Right lobe of liver (tissue), 6 donors: ENCODE measurements at places on chromosomes 5 and 9. TPM values are rescaled to one million over a fixed set of nuclear protein-coding genes. Genes with fewer than 3 reads are reported as not detected.

- peaks cover 32% of the 10 kb centered on the region for H3K4me1 ChIP-seq
- no peak for DNase-seq
- H3K27me3 ChIP-seq, result no peaks in the 10 kb centered on the region
- H3K4me3 ChIP-seq, result no peak overlapping the region
- no peak overlapping the region for H3K27ac ChIP-seq
- H3K36me3 ChIP-seq, result no peaks in the 10 kb centered on the region
Observed at GRCh38 chr9:89929673-89930480, 325.1 kb downstream of the GADD45G start.

- H3K27me3 ChIP-seq, result no peaks in the 10 kb centered on the region
- no peaks in the 10 kb centered on the region for H3K4me1 ChIP-seq
- H3K36me3 ChIP-seq, result peaks cover 21% of the 10 kb centered on the region
- no peak overlapping the region for H3K27ac ChIP-seq
- no peak overlapping the region for H3K4me3 ChIP-seq
Observed at GRCh38 chr5:126483156-126483555, 59.9 kb downstream of the GRAMD2B start.

- H3K27me3 ChIP-seq, result no peaks in the 10 kb centered on the region
- H3K36me3 ChIP-seq, result no peaks in the 10 kb centered on the region
- H3K4me3 ChIP-seq, result no peak overlapping the region
- DNase-seq, result no peak
- peaks cover 63% of the 10 kb centered on the region for H3K4me1 ChIP-seq
- no peak overlapping the region for H3K27ac ChIP-seq
Observed at GRCh38 chr5:76477061-76477460, 74.0 kb downstream of the IQGAP2 start.

DNA sequence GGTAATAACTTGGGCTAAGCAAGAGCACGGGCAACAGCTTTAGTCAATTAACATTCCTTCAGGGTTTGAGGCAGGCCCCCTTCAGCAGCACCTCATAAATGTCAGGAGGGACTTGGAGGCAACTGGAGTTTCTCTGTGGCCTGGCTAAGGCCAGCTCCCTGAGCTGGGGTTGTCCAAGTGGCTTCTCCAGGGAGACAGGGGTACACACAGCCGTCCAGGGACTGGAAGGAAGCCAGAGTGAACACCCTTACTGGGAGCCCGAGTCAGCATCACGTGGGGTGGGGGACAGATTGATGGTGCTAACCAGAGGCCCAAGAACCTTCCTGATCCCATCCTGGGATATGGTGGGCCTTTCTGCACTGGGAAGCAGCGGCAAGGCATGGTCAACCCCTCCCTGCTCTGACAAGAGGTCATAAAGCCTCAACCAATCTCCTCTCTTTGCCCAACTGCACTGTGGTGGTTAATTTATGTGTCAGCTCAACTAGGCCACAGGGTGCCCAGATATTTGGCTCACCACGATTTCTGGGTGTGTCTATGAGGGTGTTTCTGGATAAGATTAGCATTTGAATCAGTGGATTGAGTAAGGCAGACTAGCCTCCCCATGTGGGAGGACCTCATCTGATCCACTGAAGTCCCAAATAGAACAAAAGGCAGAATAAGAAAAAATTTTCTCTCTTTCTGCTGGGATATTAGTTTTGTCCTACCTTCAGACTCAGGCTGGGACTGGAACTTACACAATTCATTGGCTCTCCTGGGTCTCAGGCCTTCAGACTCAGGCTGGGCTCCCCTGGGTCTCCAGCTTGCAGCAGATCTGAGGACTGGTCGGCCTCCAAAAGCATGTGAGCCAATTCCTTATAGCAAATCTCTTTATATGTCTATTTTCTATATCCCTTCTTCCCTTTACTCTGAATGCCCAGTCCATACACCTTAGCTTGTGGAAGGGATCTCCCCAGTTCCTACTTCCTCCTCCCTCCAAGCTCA lies 127.2 kb upstream of the LARP1 start:
- no peaks in the 10 kb centered on the region for H3K27me3 ChIP-seq
- H3K36me3 ChIP-seq, result no peaks in the 10 kb centered on the region
- DNase-seq, result no peak
- H3K4me3 ChIP-seq, result no peak overlapping the region
- no peaks in the 10 kb centered on the region for H3K4me1 ChIP-seq
- H3K27ac ChIP-seq, result no peak overlapping the region

GRCh38 chr5:122400938-122401337 lies 88.9 kb downstream of the SNCAIP start:
- no peak overlapping the region for H3K27ac ChIP-seq
- no peaks in the 10 kb centered on the region for H3K4me1 ChIP-seq
- H3K4me3 ChIP-seq, result no peak overlapping the region
- no peak for DNase-seq
- no peaks in the 10 kb centered on the region for H3K36me3 ChIP-seq
- H3K27me3 ChIP-seq, result no peaks in the 10 kb centered on the region

GRCh38 chr5:55427157-55427556 lies 107.6 kb downstream of the PLPP1 start:
- peaks cover 19% of the 10 kb centered on the region for H3K4me1 ChIP-seq
- H3K27me3 ChIP-seq, result no peaks in the 10 kb centered on the region
- no peak overlapping the region for H3K27ac ChIP-seq
- peaks cover 12% of the 10 kb centered on the region for H3K36me3 ChIP-seq

SELENOP gene
- 2,351 TPM for total RNA-seq

DMGDH gene
- total RNA-seq, result 67.0 TPM
